ENCODE measurements at places on chromosomes 7 and 10.

DNA sequence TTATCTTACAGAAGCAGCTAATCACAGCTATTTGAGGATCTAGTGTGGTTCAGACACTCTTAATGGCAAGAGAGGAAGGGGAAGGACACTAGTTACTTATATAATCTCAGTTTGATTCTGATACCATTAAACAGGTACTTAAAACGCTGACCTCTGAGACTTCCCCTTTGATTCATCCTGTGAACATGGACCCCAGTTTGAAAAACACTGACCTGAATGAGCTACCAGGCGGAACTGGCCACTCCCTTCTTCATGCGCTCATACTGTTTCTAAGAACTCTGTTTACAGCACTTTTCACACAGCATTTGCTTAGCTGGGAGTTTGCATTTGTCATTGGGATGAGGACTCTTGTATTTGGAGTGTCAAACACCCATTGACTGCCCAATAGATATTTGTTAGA lies 45.7 kb downstream of the BEND7 start:
- no peak for DNase-seq

DNA sequence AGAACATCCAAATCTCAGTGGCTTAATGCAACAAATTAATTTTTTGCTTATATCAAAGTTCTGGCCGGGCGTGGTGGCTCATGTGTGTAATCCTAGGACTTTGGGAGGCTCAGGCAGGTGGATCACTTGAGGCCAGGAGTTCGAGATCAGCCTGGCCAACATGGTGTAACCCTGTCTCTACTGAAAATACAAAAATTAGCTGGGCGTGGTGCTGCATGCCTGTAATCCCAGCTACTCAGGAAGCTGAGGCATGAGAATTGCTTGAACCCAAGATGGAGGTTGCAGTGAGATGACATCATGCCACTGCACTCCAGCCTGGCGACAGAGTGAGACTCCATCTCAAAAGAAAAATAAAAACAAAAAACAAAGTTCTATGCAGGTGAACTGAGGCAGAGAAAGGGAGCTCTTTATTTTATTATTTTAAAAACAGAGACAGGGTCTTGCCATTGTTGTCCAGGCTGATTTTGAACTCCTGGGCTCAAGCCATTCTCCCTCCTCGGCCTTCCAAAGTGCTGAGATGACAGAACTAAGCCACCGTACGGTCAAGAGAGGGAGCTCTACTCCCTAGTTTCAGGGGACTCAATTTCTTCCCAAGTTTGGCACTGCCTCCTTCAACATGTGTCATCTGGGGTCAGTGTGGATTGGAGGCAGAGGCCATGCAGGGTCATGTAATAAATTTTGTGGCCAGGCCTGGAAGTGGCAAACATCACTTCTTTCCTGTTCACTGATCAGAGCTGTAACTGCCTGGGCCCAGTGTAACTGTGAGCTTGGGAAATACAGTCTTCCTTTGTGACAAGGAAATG lies 2.4 kb downstream of the ADCK2 start:
- no peak for DNase-seq

GRCh38 chr10:12950583-12951128 lies 50.9 kb downstream of the CCDC3 start:
- DNase-seq, result no peak

- no peak for DNase-seq
These were observed 11.7 kb downstream of the CASP2 start for GRCh38 chr7:143299840-143300239.

DNA sequence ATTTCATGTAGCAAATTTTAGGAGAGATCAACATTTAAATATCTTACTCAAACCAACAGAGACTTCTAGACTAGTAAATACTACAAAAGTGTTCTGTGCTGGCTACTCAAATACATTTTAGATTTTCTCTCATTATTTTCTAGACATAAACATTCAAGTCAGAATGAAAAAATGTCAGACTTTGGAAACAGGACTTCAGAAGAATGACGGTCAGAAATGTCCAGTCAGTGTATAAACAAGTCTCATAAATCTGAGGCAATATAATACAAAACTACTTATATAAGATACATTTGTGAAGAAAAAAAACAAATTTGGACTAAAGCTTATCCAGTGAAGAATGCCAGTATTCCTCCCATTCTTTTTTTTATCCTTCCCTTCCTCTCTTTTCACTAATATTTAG lies 25.9 kb downstream of the RNLS start:
- DNase-seq, result no peak

- no peak for DNase-seq
These were observed 3.0 kb upstream of the PSAP start for GRCh38 chr10:71854031-71854430.

- no peak for DNase-seq
These were observed 52.9 kb downstream of the STK32C start for GRCh38 chr10:132254841-132255240.

DNA sequence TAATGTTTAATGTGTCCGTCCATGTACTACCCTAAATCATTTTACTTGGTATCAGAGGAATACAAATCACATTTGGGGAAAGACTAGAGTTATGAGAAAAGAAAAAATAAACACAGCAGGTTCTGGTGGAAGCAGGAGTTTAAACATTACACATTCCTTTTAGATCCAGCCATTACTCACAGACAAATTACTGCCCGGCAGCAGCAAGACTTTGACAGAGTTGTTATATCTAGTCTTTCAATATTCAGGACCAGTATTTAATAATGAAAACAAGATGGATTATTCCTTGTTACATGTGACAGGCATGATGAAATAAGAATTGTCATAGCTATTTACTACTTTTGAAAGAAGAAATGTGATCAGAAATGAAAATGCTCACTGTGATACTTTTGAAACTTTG lies 131.8 kb upstream of the GNAI1 start:
- no peak for DNase-seq

- no peak for DNase-seq
These were observed 579.3 kb downstream of the LRMDA start for GRCh38 chr10:76010703-76011102.

- peak; percentile 55 for DNase-seq
These were observed 2.3 kb downstream of the KLF6 start for GRCh38 chr10:3782451-3783315.

- no peak for DNase-seq
These were observed 6.1 kb downstream of the SKAP2 start for GRCh38 chr7:26858241-26858715.

DNA sequence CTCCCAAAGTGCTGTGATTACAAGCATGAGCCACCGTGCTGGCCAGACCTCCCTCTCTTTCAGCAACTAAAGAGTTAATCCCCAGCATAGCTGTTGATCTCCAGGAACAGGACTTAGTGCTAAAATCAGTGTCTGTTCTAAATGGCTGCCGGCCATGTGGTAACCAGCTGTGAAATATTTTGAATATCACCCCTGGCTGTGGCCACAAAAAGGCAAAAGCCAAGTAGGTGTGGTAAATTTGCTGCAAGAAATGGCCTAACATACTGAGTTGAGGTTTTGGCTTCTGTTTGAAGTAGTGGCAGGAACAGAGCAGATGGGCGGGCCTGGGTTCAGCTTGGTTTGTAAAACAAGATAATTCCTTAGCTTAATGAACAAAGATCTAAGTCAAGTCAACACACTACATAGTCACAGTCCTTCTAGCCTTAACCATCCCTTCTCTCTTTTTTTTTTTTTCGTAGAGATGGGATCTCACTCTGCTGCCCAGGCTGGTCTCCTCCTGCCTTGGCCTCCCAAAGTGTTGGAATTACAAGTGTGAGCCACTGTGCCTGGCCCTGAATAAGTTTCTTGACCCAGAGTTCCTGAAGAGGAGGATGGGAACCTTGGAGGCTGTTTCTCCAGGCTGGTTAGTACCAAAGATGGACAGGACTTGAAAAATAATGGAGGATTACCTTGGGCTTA lies 22.7 kb upstream of the AGFG2 start:
- no peak for DNase-seq

DNA sequence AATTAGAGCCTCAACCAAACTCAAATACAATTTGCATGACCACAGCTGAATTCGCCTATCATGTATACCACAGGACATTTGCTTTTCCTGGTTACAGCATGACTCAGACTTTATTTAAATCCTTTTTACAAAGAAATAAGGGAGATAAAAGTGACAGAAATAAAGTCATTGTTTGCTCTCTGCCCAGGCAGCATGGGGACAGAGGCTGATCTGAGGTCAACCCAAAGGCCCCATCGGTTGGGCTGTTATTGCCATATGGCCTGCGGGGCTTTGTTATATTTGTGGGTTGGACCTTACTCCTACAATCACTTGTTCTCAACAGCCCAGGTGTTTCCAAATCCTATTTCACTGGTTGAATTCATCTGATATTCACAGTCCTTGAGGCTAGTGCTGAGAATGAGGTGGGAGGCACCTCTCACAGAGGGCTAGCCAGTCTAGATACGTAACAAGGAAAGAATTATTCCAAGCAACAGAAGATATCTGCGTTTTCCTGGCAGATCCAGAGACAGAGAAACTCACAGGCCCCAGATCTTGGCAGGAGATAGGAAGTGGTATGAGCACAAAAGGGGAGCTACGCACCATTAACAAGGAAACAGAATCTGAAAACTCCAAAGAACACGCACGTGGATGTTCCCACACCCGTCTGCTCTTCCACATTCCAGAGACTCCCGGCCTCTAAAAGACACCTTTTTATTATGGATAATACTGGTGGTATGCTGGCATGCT lies 117.3 kb downstream of the HIPK2 start:
- DNase-seq, result no peak

- DNase-seq, result no peak
These were observed 6.2 kb downstream of the RARRES2 start for GRCh38 chr7:150335108-150335773.

GRCh38 chr10:119919826-119920225 lies 27.3 kb downstream of the SEC23IP start:
- DNase-seq, result no peak

DNA sequence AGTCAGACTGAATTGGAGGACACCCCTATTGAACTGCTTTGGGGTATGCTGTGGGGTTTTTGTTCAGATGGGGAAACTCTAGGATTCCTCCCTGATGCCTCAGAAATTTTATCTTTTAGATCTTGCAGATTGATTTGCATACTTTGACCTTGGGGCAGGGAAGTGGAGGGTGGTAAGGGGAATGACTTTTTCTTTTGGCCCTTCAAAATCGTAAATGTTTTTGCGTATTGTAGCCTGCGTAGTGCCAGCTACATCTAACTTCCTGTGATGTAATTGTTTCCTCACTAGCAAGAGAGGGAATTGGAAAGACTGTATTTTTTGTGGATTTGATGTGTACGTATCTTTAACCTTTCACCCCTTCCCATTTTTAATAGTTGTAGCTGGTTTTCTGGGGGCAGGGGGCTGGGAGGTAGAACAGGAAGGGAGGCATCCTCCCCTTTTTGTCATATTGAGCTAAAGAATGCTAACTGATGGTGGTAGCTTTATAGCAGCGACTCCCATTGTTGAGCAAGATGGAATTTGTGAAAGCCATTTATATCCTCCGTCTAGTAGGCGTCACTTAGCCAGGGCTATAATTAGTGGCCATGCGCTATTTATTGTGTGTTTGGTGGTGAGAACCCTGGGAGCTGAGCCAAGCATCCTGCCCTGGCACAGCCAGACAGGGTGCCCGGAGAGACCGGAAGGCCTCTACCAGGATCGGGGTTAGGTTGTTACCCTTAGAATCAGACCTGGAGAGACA lies 11.3 kb downstream of the DUSP5 start:
- no peak for DNase-seq

DNA sequence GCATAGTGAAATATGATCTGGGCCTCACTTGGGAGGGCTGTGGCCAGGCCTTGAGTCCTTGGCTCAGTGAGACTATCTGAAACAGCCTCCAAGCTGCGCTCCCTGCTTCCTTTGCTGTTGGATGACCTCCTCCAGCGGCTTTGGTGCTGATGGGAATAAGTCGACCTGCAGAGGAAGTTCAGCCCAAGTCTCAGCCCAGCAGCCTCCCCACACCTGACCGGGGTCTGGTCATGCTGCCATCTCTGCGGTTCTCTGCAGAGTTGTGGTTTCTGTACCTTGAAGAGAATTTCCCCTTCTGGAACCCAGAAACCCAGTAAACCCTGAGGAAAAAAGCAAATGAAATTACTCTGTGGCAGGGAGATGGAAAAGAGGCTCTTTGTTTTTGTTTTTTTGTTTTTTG lies 4.6 kb upstream of the RBAK start:
- no peak for DNase-seq

- DNase-seq, result no peak
These were observed 1.8 kb downstream of the CHST12 start for GRCh38 chr7:2405201-2405600.

DNA sequence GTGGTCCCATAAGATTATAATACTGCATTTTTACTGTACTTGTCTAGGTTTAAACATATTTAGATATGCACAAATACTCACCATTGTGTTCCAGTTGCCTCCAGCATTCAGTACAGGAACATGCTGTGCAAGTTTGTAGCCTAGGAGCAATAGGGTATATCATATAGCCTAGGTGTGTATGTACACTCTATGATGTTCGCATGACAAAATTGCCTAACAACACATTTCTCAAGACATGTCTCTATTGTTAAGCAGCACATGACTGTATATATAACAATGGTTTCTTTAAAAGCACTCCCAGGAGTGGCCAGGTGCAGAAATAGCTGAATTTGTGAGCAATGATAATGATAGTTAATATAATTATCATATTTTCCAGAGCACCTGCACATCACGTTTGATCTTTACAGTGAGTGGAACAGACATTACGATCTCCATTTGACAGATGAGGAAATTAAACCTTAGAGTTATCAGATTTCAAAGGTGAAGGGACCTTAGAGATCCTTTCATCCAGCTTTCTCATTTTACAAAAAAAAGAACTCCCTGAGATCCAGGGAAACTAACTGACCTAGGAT lies 99.2 kb upstream of the PDCD4 start:
- DNase-seq, result no peak

DNA sequence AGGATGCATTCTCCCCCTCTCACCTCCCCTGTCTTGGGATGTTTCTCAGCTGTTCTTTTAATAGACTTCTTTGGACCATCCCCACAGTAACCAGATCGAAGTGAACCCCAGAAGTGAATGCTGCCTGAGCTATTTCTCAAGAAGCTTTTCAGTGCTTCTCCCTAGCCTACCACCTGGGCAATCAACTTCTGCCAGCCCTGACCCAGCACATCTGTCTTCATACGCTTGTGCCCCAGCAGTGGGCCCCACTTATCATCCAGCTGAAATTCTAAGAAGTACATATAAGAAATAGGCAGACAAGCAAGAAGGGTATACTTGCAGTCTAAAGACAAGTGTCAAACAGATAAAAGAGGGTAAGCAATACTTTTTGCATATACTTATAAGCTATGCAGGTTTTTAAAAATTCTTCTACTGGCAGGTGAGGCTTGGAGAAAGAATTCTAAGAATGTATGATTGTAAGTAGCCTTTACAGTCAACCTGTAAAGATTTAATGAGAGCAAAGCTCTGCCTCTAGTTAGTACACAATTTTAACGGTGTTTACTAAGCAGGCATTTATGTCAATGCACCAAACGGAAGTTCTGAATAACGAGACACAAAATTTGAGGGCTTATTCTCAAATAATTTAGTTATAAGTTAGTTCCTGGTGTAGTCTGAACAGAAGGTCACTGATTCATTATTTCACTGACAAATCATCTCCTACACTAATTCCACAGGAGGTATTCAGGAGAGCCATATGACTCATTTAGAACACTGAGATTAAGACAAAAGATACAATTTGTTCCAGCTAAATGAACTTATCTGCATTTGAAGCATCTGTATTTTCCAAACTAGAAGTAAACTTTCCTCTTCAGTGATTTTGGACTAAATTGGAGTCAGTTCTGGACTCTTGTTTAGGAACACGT lies 83.3 kb downstream of the RNLS start:
- DNase-seq, result no peak

GRCh38 chr10:71433768-71434744 lies 37.3 kb downstream of the CDH23 start:
- no peak for DNase-seq

- DNase-seq, result peak; percentile 44
These were observed at the start of gene TMEM229A for GRCh38 chr7:124032369-124033094. TMEM229A (minus strand) TSS chr7:124033067; CDS start chr7:124033003, 64 bp downstream.

GRCh38 chr7:46651561-46652088 lies 730.6 kb upstream of the IGFBP3 start:
- DNase-seq, result no peak

All from mesothelial cell of epicardium (in vitro differentiated cells).